A673 (cell line): ENCODE measurements at places on chromosomes 4 and X. TPM values are rescaled to one million over a fixed set of nuclear protein-coding genes. Genes with fewer than 3 reads are reported as not detected.

Gene ADH1A
- total RNA-seq, result not detected in 2 replicates

Gene CPZ
- total RNA-seq, result 0.28 and 0.34 TPM in 2 replicates

Gene ANK2
- 11.8 and 12.7 TPM in 2 replicates for total RNA-seq

Gene STPG2
- not detected in 2 replicates for total RNA-seq

Gene CXorf66
- total RNA-seq, result not detected in 2 replicates

Gene LDB2
- total RNA-seq, result 45.1 and 47.4 TPM in 2 replicates

Gene WDFY3
- 42.9 and 43.4 TPM in 2 replicates for total RNA-seq

Gene SH3RF1
- 15.3 and 15.4 TPM in 2 replicates for total RNA-seq

DNA sequence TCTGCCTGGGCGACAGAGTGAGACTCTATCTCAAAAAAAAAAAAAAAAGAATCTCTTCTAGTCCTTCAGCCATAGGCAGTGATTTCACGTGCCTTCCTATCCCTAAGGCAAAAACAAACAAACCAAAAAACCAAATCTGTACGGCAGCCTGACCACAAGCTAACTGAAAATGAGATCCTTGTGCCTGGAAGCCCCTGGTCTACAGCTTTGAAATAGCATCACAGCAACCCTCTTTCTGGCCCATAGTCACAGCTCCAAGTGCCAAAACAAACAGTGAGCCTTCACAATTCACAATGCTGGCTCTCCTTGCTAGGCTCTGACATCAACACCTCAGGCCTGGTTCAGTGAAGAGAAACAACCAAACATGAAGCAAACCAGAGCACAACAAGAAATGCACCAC, 46.1 kb downstream of the TMEM150C start:
- no peaks in the 10 kb centered on the region for H3K4me1 ChIP-seq
- H3K27ac ChIP-seq, result no peak overlapping the region
- DNase-seq, result no peak
- H3K36me3 ChIP-seq, result no peaks in the 10 kb centered on the region
- no peaks in the 10 kb centered on the region for H3K27me3 ChIP-seq

DNA sequence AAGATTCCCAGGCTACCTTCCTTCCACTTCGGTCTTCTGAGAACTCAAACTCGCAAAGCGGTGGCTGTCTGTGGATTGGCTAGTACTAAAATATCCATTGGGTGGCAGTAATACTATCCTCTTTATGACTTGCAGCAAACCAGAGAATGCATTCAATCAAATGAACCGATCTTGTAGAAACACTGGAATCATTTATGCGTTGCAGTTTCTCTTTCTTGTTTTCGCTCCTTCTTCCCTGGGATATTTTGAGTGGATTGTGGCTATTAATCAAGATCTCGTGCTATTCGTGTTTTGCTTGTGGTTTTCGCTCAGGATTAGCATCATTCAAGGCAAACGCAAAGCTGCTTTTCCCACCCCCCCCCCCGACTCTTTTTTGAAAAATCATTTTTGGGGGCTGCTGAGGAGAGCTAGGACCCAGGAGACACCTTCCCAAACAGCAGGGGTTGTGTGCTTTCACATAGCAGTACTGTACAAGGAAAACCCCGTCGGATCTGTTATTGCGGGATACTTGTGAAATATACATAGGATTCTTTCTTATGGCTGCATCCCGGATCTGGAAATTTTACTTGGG, at the start of gene IL1RAPL1:
Gene IL1RAPL1 (plus strand): TSS at position 466 of the 571 bp plus-strand sequence.
- no peak within 1 kb of the TSS for H3K27ac ChIP-seq
- H3K4me3 ChIP-seq, result peak within 1 kb of the TSS; percentile 7
- no peaks in the 10 kb centered on the region for H3K4me1 ChIP-seq
- peaks cover 68% of the 10 kb centered on the region for H3K27me3 ChIP-seq
- peak; percentile 41 for DNase-seq

- no peak overlapping the region for H3K27ac ChIP-seq
- H3K4me3 ChIP-seq, result no peak overlapping the region
- peaks cover 6% of the 10 kb centered on the region for H3K27me3 ChIP-seq
- no peaks in the 10 kb centered on the region for H3K36me3 ChIP-seq
- no peak for DNase-seq
- H3K4me1 ChIP-seq, result no peaks in the 10 kb centered on the region
These were observed 98.0 kb downstream of the TRAPPC11 start for GRCh38 chr4:183757060-183757459.

GRCh38 chr4:184879271-184879670, 53.5 kb upstream of the ACSL1 start:
- H3K27me3 ChIP-seq, result no peaks in the 10 kb centered on the region
- no peak for DNase-seq

- H3K27ac ChIP-seq, result no peak overlapping the region
- H3K4me1 ChIP-seq, result peaks cover 9% of the 10 kb centered on the region
- DNase-seq, result peak; percentile 55
- no peak overlapping the region for H3K4me3 ChIP-seq
These were observed 16.8 kb upstream of the DMP1 start for GRCh38 chr4:87633243-87633642.

DNA sequence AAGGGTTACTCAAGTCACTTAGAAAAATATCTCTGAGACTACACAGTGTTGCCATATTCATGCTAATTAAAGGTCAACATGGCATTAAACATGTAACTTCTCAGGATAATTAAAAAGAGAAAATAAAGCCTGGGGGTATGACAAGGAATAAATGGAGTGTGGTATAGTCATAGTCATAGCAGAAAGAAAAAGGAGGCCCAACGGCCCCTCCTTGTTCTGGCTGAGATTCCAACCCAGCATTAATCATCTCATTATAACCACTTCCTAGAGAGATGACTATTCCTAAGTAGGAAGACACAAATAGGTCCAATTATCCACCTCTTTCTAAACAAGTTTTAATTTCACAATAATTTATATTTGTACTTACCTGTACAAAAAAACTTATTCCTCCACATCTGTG, 778.4 kb upstream of the AADAT start:
- H3K27ac ChIP-seq, result no peak overlapping the region
- no peaks in the 10 kb centered on the region for H3K27me3 ChIP-seq
- DNase-seq, result no peak
- no peaks in the 10 kb centered on the region for H3K4me1 ChIP-seq
- H3K36me3 ChIP-seq, result no peaks in the 10 kb centered on the region

DNA sequence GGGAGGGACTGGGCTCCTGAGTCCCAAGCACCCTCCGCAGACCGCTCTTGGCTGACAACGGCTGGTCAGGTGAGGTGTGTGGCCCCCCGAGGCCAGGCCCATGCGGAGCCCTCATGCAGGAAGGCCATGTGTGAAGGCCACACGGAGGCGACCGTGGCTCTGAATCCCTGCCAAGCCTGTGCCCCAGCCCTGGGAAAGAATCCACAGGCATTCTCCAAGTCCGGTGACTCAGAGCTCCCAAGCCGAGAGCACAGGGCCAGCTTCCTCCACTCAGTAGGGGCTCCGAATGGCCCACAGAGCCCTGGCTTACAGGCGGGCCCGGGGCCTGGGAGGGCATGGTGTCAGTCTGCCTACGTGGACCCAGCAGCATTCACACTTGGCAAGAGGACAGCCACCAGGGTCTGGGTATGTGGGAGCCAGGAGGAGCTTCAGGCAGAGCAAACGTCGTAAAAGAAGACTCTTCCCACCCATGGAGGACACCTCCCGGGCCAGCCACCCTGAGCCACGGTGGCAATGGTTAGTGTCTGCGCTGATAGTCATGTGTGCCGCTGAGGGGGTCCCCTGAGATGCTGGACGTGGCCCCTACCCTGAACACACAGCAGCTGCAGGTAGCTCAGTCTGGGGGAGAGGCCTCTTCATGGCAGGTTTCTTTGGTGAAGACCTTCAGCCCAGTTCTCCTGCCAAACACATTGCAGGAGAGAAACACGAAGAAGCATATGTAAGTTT, 105.7 kb downstream of the PSAPL1 start:
- no peaks in the 10 kb centered on the region for H3K27me3 ChIP-seq
- no peak overlapping the region for H3K27ac ChIP-seq
- no peaks in the 10 kb centered on the region for H3K36me3 ChIP-seq

DNA sequence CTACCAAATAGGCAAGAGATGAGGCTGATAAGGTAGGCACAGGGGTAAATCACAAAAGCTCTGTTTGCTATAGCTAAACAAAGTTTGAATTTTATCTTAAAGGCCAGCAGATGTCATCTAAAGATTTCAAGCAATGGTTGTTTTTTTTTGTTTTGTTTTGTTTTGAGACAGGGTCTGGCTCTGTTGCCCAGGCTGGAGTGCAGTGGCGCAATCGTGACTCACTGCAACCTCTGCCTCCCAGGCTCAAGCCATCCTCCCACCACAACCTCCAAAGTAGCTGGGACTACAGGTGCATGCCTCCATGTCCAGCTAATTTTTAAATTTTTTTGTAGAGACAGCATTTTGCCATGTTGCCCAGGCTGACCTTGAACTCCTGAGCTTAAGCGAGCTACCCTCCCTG, 43.1 kb upstream of the NEUROG2 start:
- H3K36me3 ChIP-seq, result no peaks in the 10 kb centered on the region
- no peaks in the 10 kb centered on the region for H3K4me1 ChIP-seq
- no peaks in the 10 kb centered on the region for H3K27me3 ChIP-seq
- no peak overlapping the region for H3K27ac ChIP-seq

- no peaks in the 10 kb centered on the region for H3K36me3 ChIP-seq
- H3K4me1 ChIP-seq, result no peaks in the 10 kb centered on the region
- H3K27ac ChIP-seq, result no peak overlapping the region
- no peaks in the 10 kb centered on the region for H3K27me3 ChIP-seq
These were observed 32.2 kb upstream of the PSAPL1 start for GRCh38 chr4:7466904-7467303.

DNA sequence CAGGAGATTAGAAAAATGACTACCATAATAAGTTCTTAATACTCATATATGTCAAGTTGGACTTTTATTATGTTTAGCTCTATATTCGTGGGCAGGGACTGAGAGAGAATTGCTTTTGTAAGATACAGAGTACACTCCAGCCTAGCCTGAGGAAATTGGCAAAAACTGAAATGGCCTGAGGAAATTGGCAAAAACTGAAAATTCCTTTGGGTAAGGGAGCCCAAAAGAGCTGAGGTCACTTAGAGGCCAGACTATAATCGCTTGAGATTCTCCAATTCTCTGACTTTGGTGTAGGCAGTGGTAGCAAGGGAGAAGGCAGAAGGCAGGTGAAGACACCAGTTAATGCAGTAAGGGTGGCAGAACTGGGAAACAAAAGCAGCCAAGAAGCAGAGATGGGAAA, 124.5 kb upstream of the HCCS start:
- DNase-seq, result no peak
- no peak overlapping the region for H3K27ac ChIP-seq
- no peak overlapping the region for H3K4me3 ChIP-seq
- no peaks in the 10 kb centered on the region for H3K36me3 ChIP-seq

DNA sequence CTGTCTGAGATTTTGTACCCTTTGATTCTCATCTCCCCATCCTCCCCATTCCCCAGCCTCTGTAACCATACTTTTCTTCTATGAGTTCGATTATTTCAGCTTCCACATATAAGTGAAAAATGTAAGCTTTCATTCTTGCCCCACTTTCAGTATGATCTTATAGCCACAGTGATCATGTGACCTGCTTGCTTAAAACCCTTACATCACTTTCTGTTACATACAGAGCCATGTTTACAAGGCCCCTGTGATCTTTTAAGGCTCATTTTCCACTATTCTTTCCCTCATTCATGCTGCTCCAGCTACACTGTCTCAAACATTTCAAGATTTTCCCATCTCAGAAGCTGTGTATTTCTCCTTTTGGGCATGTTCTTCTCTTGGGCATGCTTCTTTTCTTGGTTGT, 147.7 kb downstream of the DCK start:
- H3K36me3 ChIP-seq, result no peaks in the 10 kb centered on the region
- no peaks in the 10 kb centered on the region for H3K27me3 ChIP-seq
- no peak overlapping the region for H3K4me3 ChIP-seq
- no peak for DNase-seq
- no peaks in the 10 kb centered on the region for H3K4me1 ChIP-seq

DNA sequence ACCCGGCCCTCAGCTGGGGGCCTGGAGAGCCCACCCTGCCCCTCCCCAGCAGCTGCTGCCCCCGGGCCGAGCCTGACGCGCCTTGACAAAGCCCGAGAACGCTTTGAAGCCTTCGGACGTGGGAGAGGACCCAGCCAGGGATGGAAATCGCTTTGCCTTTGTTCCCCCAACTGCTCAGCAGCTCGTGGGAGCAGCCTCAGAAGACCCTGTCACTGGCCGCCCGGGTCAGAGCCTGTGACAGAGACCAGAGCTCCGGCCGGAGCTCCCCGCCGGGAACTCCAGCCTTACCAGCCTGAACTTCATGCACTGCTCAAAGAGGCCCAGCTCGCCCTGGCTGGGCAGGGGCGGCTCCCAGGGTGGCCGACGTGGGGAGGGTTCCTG, 2.6 kb upstream of the SLC6A8 start:
- no peak overlapping the region for H3K27ac ChIP-seq
- no peaks in the 10 kb centered on the region for H3K27me3 ChIP-seq
- peaks cover 5% of the 10 kb centered on the region for H3K4me1 ChIP-seq
- H3K4me3 ChIP-seq, result no peak overlapping the region
- no peak for DNase-seq

- H3K27ac ChIP-seq, result no peak overlapping the region
- no peaks in the 10 kb centered on the region for H3K27me3 ChIP-seq
- H3K4me3 ChIP-seq, result no peak overlapping the region
- no peaks in the 10 kb centered on the region for H3K4me1 ChIP-seq
- DNase-seq, result no peak
These were observed 49.8 kb upstream of the PRPS2 start for GRCh38 chrX:12741416-12741815.

GRCh38 chr4:118265312-118266144, 87.3 kb downstream of the PRSS12 start:
- H3K36me3 ChIP-seq, result no peaks in the 10 kb centered on the region
- no peaks in the 10 kb centered on the region for H3K4me1 ChIP-seq
- DNase-seq, result no peak
- H3K27me3 ChIP-seq, result no peaks in the 10 kb centered on the region
